Neuronal stem cell (in vitro differentiated cells): ENCODE measurements at places on chromosomes 6 and 20.

GRCh38 chr6:140604786-140605185 lies 1230.3 kb upstream of the CITED2 start:
- no peak for DNase-seq

DNA sequence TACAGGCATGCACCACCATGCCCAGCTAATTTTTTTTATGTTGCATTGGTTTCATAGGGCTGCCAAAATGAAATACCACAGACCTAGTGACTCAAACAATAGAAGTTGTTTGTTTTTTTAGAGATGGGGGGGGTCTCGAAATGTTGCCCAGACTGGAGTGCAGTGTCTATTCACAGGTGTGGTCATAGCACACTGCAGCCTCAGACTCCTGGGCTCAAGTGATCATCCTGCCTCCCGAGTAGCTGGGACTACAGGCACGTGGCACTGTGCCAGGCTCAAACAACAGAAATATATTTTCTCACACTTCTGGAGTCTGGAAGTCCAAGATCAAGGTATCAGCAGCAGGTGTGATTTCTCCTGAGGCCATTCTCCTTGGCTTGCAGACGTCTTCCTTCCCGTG lies 6.6 kb upstream of the SLC16A10 start:
- DNase-seq, result no peak

DNA sequence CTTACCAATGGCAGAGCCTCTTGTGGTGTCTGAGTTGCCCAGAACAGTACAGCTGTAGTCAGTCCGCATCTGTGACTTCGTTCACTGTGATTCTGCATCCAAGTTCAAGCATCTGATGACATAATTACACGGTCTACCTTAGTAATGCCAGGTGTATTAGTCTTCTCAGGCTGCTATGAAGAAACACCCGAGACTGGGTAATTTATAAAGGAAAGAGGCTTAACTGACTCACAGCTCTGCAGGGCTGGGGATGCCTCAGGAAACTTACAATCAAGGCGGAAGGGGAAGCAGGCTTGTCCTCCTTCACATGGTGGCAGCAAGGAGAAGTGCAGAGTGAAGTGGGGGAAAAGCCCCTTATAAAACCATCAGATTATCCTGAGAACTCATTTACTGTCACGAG lies 163.9 kb upstream of the SULF2 start:
- DNase-seq, result no peak

DNA sequence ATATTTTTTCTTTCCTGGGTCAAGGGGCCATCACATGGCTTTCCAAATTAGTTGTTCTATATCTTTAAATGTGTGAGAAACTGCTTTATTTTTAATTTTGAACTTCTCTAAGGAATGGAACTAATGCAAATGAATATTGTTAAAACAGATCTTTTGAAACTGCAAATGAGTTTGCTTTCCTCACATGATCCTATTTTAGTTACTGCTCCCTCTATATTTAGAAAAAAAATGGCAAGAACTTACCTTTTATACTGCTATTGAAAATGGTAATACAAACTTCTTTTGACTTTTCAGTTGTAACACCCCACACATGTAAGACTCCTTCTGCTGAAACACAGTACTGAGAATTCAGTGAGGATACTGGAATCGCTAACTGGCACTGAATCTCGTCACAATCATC lies 15.9 kb downstream of the IFNGR1 start:
- DNase-seq, result no peak

DNA sequence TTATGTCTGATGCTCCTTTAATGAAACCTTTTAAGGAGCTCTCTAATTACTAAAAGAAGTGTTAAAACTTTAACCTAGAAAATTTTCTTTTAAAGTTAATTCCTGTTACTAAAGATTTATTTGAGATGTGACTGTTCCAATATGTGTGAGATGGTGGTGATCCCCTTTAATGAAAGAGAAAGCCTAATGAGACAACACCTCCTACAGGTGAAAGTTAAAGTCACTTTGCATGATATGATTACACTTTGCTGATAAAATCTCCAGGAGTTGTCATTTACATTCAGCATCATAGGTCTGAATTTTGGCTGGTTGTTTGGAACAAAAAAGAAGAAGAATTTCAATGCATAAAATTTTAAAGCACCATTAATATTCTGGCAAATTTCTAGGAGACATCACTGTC lies 307.4 kb downstream of the TRDN start:
- DNase-seq, result no peak

DNA sequence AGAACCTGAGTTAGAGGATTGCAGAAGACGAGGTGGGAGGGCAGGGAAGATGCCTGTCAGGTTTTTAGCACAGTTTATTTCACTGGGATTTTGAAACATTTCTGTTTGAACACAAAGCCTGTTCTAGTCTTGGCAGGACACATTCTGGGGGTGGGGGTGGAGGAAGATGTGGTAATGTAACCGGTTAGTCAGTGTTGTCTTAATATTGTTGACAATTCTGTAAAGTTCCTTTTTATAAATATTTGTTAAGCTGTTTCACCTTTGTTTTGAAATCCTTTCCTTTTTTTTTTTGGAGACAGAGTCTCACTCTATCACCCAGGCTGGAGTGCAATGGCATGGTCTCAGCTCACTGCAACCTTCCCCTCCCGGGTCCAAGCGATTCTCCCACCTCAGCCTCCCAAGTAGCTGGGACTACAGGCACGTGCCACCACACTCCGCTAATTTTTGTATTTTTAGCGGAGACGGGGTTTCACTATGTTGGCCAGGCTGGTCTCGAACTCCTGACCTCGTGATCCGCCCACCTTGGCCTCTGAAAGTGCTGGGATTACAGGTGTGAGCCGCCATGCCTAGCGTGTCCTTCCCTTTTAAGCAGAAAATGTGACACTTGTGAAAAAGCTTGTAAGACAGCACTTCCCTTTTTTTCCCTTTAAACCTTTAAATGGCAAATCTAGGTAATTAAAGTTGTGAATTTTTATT lies 20.2 kb downstream of the SLC9A8 start:
- DNase-seq, result no peak

- no peak for DNase-seq
Observed at GRCh38 chr6:160791981-160792418, 90.0 kb downstream of the PLG start.
